Adrenal gland (tissue), 19 donors: ENCODE measurements at places on chromosomes 12 and 14.

- DNase-seq: no peak
These were observed 75.3 kb upstream of the AMN1 start for GRCh38 chr12:31804185-31804504.

DNA sequence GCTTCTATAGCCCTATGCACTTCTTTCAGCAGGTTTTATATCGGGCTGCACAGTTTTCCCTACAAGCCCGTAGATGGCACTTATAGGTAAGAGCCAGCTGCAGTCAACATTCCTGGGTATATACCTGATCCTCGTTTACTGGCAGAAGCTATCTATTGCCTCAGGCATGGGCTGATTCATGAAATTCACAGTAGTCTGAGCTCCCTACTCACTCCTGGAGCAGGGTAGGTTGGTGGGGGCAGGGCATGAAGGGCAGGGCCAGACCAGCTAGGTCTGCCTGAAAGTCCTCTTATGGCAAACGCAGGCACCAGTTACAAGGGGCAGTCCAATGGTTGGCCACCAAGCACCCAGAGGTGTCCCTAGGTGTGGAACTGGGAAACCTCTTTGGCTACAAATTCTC is 345.8 kb downstream of the RPS29 start:
- DNase-seq: no peak

GRCh38 chr14:75602503-75602902 is 24.1 kb downstream of the FLVCR2 start:
- no peak for DNase-seq

GRCh38 chr14:99207456-99207855 is 64.5 kb downstream of the BCL11B start:
- DNase-seq: no peak

- no peak for DNase-seq
These were observed 184.7 kb downstream of the TMX1 start for GRCh38 chr14:51424561-51425251.

- no peak for DNase-seq
These were observed 234.4 kb downstream of the TMEM121 start for GRCh38 chr14:105760691-105761344.

GRCh38 chr12:12721814-12722434 is 4.8 kb downstream of the CDKN1B start:
- no peak for DNase-seq

DNA sequence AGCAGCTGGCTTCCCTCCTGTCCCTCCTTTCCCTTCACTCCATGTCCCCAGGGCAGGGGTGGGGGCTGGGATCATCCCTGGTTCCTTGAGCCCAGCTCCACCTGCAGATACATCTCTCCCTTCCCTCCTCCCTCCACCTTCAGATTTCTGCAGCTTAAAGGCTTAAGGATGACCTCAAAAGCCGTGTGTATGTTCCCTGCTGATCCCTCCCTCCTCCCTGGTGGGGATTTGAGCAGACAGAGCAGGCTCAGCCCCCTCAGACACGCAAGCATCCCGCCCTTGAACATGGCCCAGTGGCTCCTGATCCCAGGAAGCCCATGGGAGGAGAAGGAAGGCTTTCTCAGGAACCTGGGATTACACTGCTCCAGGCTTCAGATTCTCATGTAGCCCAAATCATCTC is 82.9 kb upstream of the RIN3 start:
- no peak for DNase-seq

DNA sequence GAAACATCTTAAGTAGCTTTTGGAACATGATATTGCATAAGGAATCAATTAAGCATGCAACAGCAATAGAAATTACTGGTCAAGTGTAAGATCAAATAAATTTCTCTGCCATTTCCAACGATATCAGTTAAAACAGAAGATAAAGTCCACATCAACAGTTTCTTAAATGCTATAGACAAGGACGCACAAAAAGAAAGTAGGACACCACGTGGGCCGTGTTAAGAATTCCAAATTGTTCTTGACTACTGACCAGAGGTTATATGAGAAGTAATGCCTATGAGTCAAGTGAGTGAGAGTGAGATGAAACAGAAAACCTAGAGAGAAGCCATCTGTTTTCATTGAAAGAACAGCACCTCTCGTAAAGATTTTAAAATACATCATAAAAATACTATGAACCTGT is 318.2 kb downstream of the TMEM117 start:
- no peak for DNase-seq

GRCh38 chr12:8847435-8847834 is 25.0 kb downstream of the A2ML1 start:
- DNase-seq: no peak

- no peak for DNase-seq
These were observed 1399.1 kb downstream of the LRFN5 start for GRCh38 chr14:43005807-43006206.

DNA sequence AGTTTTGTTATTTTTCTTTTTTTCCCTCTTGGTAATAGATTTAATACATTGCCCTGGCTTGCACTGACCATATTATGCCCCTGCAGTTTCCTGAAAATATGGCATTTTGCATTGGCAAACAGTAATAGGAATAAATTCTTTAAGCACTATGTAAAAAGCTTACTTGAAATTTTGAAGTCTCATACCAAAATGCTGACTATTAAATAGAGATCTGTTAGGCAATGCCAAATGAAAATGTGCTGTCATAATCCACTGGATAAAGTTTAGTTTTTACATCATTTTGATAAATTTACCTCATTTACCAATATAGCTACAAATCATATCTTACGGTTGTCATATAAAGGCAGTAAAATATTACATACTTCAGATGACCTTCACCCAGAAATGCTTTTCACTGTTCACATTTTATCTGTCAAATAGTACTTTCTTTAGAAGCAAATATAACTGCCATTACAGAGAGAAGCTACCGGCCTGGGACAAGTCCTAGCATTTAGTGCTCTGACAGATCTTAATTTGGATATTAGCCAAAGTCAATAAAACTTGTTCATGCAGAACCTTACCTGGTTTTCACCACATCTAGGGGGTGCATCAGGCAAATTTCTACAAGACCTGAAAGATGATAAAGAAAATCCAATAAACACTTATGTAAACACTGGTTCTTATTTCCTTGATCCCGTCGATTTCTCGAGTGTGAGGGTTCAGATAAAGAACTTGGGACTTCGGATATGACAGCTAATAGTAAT is 212.9 kb downstream of the PAX9 start:
- DNase-seq: no peak

GRCh38 chr12:41936333-41936732 is 208.3 kb downstream of the GXYLT1 start:
- no peak for DNase-seq

GRCh38 chr14:68395604-68396003 is 397.3 kb downstream of the ZFP36L1 start:
- peak; percentile 60 for DNase-seq

- DNase-seq: no peak
These were observed 3.9 kb upstream of the FGF23 start for GRCh38 chr12:4383304-4383865.

- DNase-seq: no peak
These were observed 75.8 kb downstream of the C12orf50 start for GRCh38 chr12:87953256-87953860.

DNA sequence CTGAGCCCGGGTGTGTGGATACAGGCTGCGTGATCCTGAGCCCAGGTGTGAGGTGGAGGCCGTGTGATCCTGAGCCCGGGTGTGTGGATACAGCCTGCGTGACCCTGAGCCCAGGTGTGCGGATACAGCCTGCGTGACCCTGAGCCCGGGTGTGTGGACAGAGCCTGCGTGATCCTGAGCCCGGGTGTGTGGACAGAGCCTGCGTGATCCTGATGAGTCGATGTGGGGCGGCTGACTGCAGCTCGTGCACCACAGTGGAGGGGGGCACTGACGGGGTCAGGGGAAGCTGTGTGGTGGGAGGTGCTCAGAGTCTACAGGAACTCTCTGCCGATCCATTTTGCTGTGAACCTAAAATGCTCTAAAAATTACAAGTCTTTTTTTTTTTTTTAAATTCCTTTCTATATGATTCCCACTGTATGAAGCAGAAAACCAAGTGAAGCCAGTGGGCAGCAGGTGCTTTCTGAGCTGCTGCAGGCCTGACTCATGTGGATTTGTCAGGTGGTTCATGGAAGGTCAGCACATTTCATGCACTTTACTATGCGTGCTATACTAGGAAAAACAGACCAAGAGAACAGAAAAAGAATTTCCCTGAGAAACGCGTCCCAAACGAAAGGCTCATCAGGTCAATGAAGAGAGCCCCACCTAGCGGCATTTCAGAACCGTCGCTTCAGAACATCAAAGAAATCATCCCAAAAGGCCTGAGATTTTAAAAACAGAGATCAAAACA is 19.3 kb downstream of the BRF1 start:
- peak; percentile 63 for DNase-seq

DNA sequence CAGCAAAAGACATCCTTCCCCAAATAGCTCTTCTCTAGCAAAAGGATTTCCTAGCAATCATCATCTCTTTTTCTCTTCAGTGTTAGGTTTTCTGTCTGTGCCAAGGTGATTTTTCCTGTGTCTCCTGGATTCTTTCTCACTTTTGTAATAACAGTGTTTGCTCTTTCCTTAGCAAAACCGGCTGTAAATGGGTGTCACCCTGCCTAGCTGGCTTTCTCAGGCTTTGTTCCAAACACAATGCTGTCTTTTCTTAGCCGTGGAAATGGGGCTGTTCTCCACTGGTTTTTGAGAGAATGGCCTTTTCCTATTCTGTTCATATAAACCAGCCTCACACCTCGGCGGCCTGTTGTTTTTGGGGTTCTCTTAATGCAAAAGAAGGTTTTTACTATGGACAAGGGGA is 21.9 kb downstream of the JDP2 start:
- DNase-seq: no peak

DNA sequence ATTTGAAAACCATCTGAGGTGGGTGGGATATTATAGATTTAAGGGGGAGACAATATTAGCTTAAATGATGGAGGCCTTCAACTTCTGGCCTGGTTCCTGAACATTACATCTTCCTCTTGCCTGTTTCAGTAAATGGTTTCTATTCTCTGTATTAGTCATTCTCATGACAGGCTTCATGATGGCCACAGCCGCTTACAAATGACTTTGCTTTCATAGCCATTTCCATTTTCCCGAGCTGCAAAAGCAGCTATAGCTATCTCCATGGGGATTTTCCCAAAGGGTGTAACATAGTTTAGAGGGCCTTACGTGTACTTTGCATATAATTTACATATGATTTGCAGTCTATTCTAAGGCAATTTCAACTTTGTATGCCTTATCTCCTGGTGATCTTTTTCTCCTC is 121.8 kb downstream of the NRXN3 start:
- DNase-seq: no peak

GRCh38 chr14:100903134-100903468 is 421 bp downstream of the RTL1 start:
- DNase-seq: no peak

- no peak for DNase-seq
These were observed 611 bp upstream of the SIX6 start for GRCh38 chr14:60508363-60508706.

DNA sequence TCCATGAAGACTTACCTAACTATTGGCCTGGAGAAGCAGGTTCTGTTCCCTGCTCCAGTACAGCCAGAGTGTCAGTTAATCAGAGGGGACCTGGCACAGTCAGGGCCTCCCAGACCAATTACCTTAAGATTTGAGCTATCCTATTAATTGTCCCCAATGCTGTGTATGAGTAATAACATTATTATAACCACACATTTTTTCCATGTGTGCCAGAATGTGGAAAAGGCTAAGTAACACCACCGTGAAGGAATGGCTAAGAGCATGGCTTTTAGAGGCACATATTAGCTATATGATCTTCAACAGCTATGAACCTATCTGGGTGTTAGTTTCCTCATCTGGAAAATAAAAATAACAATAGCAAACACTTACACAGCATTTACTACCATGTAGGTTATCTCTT is 111.1 kb upstream of the RAP1B start:
- DNase-seq: no peak

DNA sequence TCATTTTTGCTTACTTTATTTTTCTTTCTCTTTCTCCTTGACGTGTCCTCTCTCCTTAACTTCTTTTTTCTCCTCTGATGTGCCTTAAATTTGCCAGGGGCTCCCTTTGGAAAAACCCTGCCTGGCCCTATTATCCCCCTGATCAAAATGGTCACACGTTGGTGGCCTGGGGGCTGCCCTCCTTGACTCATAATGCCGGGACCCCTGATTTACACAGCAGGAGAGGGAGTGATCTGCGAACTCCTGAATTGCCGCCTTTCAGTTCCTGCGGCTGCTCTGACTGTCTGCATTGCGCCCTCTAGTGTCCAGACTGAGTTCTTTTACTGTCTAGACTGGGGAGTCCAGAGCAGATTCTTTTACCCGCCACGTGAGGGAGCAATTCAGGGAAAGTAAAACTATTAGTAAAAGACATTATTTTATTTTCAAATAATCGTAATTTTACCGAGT is 44.8 kb upstream of the GZMB start:
- peak; percentile 83 for DNase-seq

GRCh38 chr14:77681196-77682157 is 26.3 kb downstream of the ALKBH1 start:
- no peak for DNase-seq
